ENCODE measurements at places on chromosomes 5 and 9.

DNA sequence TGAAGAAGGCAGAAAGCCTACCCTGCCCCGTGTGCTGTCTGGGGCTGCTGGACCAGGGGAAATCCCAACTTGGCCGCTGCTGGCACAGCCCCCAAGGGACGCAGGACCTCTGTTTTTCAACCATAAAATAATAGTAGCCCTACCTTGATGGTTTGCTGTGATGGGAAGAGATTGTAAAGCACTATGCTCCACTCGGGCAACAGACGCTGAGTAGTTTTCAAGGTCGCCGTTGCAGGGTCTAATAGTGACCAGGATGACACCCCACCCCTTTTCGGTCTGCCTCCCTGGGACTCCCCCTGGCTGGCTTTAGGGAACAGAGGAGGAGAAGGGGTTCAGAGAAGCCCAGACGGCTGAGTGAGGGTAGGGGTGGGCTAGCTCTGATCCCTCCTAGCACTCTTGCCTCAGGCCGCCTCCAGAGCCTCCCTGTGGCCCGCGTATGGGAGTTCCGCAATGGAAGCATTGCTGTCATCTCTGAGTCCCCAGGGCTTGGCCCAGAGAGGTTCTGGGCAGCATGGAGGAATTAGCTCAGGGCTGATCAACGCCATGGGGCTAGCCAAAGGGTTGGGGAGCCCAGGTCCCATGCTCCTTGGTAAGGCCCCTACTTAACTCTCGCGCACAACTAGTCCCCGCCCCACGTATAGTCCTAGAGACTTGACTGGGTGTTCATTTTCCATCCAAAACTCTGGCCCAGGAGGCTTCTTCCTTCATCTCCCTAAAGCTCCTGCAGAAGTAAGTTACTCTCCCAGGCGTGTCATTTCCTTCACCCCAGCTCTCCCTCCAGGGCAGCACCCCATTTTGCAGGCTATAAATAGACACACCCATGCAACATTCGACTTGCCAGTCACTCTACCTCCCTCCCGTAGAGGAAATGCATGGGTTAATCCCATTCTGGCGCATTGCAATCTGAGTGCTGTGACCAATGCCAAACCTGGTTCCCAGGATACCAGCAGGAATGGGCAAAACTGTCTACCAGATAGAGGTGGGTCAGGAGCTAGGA, 1.1 kb upstream of the IRF1 start:
- DNase-seq, result no peak

DNA sequence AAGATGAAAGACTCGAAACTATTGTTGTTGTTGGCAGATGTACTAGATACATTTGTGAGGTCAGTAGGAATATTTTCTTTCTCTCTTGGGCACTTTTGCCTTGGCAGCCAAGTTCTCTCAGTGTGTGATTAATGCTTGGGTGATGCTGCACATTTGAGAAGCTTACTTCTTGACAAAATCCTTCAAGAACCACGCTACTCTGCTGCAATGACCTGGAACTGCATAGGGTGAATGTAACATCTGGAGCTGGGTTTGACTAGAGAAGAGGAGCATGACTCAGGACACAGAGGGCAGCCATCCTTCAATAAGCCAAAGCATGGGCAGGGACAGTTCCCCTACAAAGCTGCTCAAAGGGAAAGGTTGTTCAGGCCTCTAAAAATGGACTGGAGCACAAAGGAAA, 75.5 kb upstream of the PUM3 start:
- DNase-seq, result no peak

GRCh38 chr5:150000990-150001659, 586 bp downstream of the HMGXB3 start:
- DNase-seq, result peak; percentile 11

DNA sequence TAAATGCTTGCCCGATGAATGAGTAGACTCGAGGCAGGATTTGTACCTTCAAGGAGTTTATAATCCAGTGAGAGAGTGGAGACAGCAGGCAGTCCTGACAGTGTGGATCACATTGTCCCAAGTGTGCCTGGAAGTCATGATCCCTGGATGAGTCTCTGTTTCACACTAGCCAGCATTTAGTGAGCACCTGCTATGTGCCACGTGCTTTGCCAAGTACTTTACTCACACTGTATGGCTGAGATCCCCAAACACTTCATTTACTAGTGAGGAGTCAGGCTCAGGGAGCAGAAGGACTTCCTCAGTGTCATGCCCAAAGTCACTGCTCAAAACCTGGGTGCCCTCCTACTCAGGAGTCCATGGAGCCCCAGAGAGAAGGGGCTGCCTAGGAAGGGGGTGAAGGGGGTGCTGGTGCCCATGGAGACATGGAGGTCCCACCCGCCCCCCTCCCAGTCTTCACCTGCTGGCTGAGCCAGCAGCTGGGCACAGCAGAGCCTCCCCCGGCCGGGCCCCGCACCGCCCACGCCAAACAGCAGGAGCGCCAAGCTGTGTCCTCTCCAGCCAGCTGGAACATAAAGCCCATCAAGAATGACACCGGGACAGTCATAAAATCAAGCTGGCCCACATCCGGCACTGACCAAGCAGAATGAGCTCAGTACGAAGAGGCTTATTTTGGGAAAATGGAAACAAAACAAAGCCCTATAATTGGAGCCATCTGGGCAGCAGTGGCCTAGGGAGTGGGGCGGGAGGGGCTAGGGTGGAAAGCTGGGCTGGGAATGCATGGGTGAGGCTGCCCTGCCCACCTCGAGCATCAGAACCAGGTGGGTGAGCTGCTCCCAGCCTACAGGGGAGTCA, 10.6 kb downstream of the LAMC3 start:
- no peak for DNase-seq

DNA sequence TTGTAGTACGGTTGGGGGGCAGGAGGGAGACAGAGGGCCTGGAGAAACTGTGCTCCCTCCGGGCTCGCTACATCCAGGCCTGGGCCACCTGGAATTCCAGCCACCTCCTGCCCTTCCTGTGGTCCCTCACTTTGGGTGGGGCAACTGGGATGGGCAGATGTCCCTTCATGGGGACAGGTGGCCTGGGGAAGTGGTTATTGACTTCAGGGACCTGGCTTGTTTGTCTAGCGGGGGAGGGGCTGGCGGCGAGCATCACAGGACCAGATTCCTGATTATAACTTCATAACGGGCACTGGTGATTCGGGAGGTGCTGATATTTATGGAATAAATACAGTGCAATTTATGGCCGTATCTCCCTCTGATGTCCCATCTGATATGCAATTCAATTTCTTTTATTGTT, 20.1 kb upstream of the LAMC3 start:
- DNase-seq, result no peak

DNA sequence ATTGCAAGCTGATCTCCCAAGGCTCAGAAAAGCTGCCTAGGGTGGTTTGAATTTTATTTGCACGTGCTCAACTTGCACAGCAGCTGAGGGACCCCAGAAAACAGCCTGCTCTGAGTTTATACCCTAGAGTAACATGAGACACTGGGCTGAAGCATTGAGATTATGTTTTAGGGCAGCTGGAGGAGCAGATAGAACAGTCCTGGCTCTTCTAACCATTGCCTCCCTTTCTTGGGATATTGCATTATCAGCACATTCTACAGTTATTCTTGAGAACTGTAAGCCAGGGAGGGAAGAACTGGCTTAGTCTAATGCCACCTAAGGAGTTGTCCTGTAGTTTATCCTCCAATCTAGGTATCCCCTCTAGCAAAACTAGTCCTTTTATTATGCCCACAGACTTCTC, 10.3 kb downstream of the SMC2 start:
- no peak for DNase-seq

DNA sequence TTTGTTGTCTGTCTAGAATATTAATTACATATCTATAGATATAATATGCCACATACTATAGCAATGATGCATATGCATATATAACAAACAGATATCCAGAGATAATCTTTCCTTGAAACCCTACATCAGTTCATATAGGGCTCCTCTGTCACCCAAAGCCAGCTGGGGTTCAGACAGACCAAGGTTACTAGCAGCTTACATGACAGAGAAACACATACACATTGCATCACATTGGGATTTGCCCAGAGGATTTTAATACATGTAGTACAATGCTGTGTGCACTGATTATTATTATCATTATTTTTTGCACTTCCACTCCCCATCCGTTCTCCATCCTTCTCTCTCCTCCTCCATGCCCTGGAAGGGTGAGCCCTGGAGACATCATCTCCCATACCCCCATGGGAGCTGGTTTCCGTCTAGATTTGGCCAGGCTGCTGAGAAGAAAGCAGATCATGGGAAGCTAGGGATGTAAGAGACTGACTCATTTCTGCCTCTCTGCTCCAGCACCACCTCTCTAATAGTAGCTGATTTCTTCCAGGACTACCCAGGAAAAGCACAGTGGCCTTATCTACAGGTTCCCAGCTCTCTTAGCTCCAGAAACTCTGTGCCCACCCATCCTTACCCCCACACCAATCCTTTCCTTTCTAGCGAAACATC, 23.3 kb downstream of the FST start:
- DNase-seq, result no peak

- no peak for DNase-seq
These were observed 4.1 kb downstream of the PTCH1 start for GRCh38 chr9:95512709-95513095.

- no peak for DNase-seq
These were observed 67.4 kb upstream of the HRH2 start for GRCh38 chr5:175590471-175590881.

DNA sequence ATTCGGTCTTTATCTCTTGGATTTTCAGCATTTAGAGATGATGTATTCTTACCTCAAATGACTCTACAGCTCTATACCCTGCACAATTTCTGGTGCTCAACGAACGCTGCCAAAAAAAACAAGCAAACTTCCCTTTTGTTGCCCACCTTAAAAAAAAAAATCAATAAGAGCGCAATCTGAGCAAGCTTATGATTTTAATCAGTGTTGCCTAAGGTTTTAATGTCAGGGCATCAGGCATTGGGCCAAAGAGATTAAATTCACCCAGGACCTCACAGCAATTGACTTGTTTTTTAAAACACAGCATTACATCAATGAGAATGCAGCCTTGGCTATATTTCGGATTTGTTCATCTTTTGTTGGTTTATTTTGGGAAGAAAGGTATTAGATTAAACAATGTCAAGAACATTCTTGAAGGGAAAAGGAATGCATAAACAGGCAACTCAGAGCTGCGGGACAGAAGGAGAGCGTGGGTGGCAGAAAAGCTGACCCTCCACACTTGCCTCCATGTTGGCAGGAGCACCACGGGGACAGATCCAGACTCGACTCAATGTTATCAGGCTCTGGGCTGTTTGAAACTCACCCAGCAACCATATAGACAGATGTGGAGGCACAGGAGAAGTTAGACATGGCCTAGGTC, 127.5 kb upstream of the DAPK1 start:
- no peak for DNase-seq

DNA sequence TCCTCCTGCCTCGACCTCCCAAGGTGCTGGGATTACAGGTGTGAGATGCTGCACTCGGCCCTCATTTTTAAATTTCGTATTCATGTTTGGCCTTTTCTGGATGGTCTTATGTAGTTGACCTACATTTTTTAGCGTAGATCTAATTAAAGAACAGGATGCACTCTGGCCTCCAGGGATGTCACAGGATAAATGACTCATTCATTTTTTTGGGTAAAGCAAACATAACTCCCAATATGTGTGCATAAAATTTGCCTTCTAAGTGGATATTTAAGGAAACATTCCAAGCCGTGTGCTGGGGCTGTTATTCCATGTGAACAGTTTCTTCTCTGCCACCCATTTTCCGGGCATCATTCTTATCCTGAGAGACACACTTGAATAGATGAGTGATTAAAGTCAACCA, 501.6 kb downstream of the IRX1 start:
- DNase-seq, result no peak

- DNase-seq, result no peak
These were observed 13.9 kb downstream of the PTAR1 start for GRCh38 chr9:69745716-69746437.

DNA sequence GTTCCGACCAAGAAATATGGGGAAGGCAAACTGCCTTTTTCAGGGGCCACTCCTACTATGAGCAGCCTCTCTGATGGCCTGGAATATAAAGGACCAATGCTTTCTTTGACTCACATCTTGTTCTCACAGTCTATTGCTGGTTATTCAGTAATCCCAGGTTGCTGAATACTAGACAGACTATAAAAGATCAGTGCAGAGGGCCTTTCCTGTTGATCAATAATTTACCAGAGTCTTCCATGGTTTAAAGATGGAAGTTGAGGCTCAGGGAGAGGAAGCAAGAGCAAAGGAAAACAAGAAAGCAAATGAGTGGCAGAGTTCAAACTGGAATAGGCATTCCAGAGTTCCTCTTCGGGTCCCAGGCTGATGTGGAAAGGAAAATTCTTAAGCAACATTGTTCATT, 62.9 kb downstream of the FBXO38 start:
- no peak for DNase-seq

- no peak for DNase-seq
These were observed 38.9 kb downstream of the WNK2 start for GRCh38 chr9:93222890-93223259.

DNA sequence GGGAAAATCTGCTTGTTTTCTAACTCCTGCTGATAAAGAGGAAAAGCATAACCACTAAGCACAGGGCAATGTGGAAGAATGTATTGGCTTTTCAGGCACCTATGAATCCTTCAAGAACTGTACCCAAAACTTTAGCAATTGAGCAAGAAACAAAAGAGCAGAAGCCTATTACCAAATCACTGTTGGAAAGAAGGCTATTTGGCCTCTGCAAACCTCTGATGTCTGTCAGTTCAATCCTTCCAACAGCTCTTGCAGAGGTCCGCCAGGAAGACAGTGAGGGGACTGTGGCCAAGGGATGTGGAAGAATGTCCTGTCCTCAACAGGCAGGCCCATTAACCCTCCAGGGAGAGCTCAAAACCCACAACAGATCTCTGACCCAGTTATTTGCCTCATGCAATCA, 328.6 kb downstream of the ENC1 start:
- no peak for DNase-seq

- no peak for DNase-seq
These were observed 12.5 kb upstream of the NREP start for GRCh38 chr5:111769541-111769940.

DNA sequence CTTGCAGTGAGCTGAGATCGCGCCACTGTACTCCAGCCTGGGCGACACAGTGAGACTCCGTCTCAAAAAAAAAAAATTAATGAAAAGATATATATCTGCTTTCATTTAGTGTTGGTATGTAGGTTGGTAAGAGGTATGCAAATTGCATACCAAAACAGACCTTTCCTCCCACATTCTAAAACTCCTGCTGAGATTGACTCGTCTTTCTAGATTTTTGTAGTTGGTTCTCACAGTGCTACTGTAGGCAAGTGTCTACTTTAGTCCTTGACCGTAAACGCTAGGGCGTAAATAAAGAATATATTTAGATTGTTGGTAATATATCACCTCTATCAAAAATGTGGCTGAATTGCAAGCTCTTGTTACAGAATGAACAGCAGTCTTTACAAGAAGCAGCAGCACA, 445.9 kb downstream of the CHSY3 start:
- DNase-seq, result no peak

- DNase-seq, result no peak
These were observed 175.1 kb downstream of the CD180 start for GRCh38 chr5:67021521-67021920.

DNA sequence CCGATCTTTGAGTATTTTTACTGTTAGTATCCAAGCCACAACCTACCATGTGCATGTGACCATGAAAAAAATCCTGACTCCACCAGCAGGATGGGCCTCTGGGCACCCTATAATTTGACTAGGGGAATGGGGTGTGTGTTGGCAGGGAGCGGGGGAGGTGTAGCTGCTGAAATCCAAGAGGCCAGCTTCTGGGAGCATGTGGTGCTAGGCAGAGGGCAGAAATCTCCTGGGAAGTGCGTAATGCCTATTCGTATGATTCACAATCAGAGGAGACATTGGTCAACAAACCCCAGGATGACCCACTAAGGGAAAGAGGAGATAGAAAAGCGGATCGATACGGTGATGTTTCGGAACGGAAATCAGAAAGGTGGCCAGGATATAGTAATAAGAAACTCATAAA, 149.9 kb downstream of the ARSB start:
- no peak for DNase-seq

Measured in activated CD8-positive, alpha-beta memory T cell treated with anti-CD3 and anti-CD28 coated beads for 1 hour (primary cell).